ENCODE measurements at places on chromosomes 1 and 21. TPM values are rescaled to one million over a fixed set of nuclear protein-coding genes. Genes with fewer than 3 reads are reported as not detected.

DNA sequence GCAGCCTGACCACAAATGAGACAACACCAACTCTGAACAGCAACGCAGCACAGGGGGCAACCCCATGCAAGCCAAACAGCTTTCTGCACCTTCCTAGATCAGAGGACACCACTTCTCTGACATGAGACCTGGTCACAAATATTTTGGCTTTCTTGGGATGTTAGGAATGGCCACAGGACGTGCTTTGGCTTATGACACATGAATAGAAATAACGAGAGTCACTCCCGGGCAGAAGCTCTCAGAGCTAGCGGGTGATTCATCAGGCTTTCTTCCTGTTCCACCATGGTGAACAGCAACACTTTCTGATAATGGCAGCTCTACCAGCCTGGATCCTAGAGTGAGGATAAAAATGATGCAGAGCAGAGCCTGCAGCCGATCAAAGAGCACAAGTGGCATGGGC is 39.4 kb downstream of the PAFAH2 start:
- no peak overlapping the region for H3K27ac ChIP-seq
- peaks cover 21% of the 10 kb centered on the region for H3K36me3 ChIP-seq
- H3K4me3 ChIP-seq: no peak overlapping the region
- no peak for DNase-seq

DNA sequence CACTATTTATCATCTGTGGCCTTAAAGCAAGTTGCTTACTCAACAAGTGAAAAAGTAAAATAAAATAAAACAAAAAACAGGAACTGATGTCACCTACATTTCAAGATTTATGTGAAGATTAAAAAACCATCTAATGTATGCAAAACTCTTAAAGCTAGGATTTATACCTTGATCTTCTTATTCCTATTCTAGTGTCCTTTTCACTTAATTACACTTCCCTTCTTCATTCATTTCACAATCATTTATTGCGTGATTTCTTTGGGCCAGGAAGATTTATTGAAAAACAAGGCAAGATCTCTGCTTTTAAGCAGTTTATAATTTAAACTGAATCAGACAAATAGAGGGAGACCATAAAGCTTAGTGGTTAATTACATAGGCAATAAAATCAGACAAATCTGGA is 18.6 kb downstream of the PTGER3 start:
- H3K27me3 ChIP-seq: peaks cover 51% of the 10 kb centered on the region
- H3K4me3 ChIP-seq: no peak overlapping the region
- no peak for DNase-seq
- H3K4me1 ChIP-seq: no peaks in the 10 kb centered on the region
- H3K36me3 ChIP-seq: no peaks in the 10 kb centered on the region
- H3K27ac ChIP-seq: no peak overlapping the region

The C1QA gene
- 0.91 TPM for total RNA-seq

- no peaks in the 10 kb centered on the region for H3K4me1 ChIP-seq
- no peaks in the 10 kb centered on the region for H3K27me3 ChIP-seq
- no peak overlapping the region for H3K4me3 ChIP-seq
- no peaks in the 10 kb centered on the region for H3K36me3 ChIP-seq
Observed at GRCh38 chr1:180643693-180644092, 11.9 kb downstream of the XPR1 start.

The FMO2 gene
- 0.30 TPM for total RNA-seq

The LCE6A gene
- not detected for total RNA-seq

- peaks cover 6% of the 10 kb centered on the region for H3K4me1 ChIP-seq
- H3K36me3 ChIP-seq: no peaks in the 10 kb centered on the region
- H3K4me3 ChIP-seq: no peak overlapping the region
- no peak for DNase-seq
- H3K27ac ChIP-seq: no peak overlapping the region
Observed at GRCh38 chr1:7250597-7251453, 465.6 kb downstream of the CAMTA1 start.

DNA sequence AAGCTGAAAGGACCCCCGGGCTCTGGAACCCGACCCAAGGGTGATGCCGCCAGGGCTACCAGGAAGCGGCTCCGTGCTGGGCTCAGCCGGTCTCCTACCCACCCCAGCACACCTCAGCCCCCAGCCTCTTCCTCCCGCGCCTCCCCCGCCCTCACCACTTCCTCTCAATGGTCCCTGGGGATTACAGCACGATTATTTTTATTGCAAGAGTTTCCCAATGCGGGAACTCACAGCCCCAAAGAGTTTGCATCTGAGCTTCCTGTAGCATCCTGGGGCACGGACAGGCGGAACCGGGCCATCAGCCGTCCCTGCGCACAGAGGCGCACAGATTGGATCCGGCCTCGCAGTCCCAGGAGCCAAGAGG is 8.7 kb upstream of the SLX9 start:
- H3K4me1 ChIP-seq: peaks cover 34% of the 10 kb centered on the region
- no peaks in the 10 kb centered on the region for H3K36me3 ChIP-seq
- no peak for DNase-seq
- no peak overlapping the region for H3K27ac ChIP-seq
- no peak overlapping the region for H3K4me3 ChIP-seq
- peaks cover 52% of the 10 kb centered on the region for H3K27me3 ChIP-seq

- no peaks in the 10 kb centered on the region for H3K36me3 ChIP-seq
- no peak overlapping the region for H3K27ac ChIP-seq
- H3K4me3 ChIP-seq: no peak overlapping the region
- no peaks in the 10 kb centered on the region for H3K27me3 ChIP-seq
- DNase-seq: no peak
- peaks cover 12% of the 10 kb centered on the region for H3K4me1 ChIP-seq
Observed at GRCh38 chr1:222462601-222463000, 85.3 kb downstream of the HHIPL2 start.
